Cortex of kidney (tissue), 1 donor: ENCODE measurements at places on chromosomes 2 and 18.

DNA sequence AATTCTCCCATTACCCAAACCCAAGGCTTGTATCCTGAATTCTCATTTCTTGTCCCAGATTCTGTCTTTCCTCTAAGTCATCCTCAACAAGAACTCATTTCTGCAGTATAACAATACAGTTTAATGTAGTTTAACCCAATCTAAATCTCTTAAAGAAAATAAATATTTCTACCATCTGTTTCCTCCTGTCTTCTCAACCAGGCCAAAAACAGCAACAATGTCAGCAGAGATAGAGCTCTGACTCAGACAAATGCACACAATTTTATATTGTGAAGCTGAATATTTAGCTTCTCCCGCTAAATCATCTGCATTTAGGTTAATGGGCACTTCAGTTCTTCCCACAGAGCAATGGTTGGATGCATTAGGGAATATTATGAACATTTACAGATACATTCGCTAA lies 35.7 kb upstream of the KYNU start:
- DNase-seq = no peak

- no peak for DNase-seq
Observed at GRCh38 chr2:15766303-15766861, 174.0 kb upstream of the MYCN start.

- DNase-seq = no peak
Observed at GRCh38 chr2:234494361-234495250, 2.3 kb downstream of the ARL4C start.

GRCh38 chr2:82120115-82120514 lies 1815.6 kb upstream of the LRRTM1 start:
- no peak for DNase-seq

- no peak for DNase-seq
Observed at GRCh38 chr2:42135381-42136312, 33.5 kb upstream of the EML4 start.

DNA sequence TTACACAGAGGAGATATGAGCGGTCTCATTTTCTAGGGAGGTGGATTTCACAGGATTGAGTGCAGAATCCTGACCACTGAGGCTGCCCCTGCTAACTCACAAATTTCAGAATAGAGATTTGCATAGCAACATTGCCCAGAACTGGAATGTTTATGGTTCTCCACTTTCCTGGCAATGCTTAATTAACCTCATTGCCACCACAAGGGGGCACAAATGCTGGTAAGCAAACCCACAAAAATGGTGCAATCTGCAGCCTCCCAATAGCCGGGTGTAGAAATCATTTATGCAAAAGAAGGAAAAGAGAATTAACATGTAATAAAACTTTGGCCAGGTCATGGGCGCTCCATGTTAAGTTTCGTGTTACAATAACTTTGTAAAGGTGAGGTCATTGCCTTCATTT lies 112.4 kb downstream of the CYRIA start:
- no peak for DNase-seq

DNA sequence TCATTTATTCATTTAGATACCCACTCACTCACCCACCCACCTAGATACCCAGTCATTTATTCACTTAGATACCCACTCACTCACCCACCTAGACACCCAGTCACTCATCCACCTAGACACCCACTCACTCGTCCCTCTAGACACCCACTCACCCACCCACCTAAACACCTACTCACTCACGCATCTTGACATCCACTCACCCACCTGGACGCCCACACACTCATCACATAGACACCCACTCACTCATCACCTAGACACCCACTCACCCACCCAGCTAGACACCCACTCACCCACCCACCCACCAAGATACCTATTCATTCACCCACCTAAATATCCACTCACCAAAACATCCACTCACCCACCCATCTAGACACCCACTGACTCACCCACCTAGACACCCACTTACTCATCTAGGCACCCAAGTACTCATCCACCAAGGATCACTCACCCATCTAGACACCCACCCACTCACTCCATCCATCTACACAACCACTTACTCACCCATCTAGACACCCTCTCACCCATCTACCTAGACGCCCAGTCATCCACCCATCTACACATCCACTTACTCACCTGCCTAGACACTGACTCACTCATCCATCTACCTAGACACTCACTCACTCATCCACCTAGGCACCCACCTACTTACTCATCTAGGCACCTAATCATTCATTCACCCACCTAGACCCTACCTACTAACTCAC lies 723.7 kb upstream of the RAB6C start:
- DNase-seq = no peak

DNA sequence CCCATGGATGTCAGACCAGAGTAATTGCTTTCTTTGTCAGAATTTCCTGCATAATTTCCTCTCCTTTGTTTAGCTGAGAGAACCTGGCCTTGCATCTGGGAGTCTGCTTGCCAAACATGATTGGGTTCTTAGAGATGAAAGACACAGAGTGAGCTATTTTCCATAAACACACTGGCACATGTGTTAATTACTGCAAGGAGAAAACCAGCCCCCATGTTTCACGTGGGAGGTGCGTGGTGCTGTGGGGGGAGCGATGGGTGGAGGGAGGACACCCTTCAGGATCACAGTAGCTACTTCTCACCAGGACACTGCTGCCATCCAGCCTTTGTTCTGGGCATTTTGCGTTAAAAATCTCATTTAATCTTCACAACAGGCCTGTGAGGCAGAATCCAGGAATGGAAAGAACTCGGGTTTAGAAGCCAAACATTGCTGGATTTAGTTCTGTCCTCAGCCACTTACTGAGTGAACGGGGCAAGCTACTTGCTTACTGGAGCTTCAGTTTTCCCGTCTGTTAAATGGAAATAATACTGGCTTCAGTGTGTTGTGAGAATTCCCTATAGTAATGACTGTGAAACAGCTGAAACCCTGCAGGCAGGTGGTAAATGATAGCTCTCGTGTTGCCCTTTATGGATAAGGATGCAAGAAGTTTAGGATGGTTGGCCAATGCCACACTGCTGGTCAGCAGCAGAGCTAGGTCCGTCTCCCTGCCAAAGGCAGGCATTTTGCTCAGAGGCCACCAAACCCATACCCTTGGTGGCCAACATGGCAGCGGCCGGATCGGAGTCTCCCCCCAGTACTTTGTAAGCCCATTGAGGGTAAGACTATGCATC lies 100.1 kb upstream of the ASAP2 start:
- DNase-seq = no peak

DNA sequence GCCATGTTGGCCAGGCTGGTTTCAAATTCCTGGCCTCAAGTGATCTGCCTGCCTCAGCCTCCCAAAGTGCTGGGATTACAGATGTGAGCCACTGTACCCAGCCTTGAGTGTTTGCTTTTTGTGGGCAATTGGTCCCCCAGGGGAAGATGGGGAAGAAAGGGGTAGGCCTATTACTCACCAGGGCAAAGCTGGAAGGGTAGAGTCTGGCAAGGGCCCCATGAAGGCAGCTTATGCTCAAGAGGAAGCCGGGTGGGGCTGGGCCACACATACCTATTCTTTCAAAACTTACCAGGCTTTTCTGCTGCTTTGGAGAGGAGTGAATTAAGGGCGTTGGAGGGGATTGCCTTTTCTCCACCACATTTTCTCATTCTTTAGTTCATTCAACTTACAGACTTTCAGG lies 24.5 kb upstream of the CD28 start:
- DNase-seq = no peak

DNA sequence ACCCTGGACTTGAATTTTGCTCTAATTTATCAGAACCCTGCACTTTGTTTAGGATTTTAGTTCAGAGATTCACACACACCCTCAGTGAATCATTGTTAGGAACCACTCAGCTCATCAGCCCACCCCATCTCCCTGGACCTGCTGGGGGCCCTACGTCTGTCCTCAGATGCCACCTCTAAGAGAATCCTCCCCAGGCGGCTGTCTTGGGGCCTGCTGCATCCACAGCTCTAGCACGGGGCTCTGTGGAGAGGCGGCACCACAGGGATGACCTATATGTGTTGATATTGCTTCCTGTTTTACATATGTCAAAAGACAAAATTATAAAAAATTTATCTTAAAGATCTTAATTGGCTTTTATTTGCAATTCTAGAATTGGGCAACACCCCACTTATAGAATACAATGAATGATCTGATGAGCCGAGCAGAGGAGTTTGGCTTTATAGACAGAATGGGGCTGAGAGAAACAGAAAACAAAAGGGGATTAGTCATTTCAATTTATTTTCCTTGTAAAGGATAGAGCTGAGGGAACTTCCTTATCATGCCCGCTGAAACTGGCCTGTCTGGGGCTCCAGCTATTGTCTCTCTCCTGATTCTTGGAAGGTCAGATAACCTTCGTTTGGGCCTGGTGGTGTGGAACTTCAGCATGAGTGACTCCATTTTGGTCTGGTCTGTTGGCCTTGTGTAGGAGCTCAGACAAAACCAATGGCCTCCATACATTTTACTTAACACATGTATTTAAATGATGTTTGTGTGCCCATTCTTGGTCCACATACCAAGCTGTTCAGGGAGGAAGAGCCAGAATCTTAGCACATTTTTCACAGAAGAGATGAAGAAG lies 1.4 kb downstream of the MYO7B start:
- no peak for DNase-seq

- no peak for DNase-seq
Observed at GRCh38 chr2:184413221-184413620, 185.1 kb upstream of the ZNF804A start.

DNA sequence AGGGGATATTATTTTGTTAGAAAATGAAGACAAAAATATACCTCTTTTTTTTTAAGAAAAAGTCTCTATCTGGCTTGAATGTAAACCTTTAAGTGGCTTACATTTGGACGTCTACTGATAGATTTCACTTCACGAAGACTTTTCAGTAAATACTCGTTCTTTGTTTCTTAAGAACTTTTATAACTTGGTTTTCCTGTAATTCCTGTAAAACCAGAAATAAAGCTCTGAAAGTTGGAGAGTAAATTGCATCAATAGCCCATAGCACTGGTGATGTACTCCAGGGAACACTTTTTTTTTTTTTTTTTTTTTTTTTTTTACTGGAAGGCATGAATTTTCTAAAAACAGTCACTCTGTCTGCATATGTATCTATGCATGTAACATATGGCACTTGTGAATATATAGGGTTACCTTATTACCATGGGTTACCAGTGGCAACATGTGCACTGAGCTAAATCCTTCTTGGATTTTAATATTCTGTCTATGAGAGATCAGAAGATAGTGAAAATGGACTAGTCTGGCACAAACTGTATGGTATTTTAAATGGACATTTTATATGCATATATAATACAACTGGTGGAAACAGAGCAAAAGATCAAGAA lies 309.2 kb upstream of the TCF4 start:
- no peak for DNase-seq

DNA sequence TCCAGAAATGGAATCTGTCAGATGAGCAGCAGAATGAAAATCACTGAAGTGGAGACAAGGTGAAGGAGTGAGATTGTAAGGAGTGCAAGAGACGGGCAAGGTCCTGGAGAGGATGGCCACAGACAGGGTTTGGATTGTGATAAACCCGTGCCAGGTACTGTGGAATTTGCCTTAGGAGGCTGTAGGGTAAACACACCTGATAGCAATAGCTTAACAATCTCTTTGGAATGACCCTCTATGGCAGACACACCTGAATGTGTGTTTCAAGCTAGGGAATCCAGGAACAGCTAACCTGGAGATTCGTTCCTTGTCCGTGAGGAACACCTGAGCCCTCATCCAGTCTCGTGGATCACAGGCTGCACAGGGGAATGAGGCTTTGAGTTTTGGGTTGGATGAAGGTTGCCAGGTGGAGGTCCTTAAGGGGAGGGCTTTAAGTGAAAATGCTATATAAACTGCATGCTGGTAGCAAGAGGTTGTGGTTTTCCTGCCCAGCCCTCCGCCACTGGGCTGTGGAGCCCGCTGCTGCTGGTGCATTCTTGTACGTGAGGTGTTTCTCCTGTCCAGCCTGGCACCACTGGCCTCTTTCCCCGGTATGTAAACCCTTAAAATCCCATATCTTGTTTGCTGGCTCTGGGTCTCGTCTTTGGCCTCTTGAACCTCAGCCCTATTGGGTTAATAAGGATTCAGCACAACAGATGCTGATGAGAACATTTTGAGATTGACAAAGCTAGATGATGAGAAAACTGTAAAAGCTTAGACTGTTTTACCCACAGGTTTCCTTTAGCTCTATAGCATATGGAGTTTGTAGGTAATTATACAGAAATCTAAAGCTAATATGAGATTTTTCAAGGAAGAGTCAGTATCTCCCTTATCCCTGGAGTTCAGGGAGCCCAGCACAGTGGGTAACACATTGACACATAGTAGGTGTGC lies 117.9 kb downstream of the ARHGAP15 start:
- no peak for DNase-seq

DNA sequence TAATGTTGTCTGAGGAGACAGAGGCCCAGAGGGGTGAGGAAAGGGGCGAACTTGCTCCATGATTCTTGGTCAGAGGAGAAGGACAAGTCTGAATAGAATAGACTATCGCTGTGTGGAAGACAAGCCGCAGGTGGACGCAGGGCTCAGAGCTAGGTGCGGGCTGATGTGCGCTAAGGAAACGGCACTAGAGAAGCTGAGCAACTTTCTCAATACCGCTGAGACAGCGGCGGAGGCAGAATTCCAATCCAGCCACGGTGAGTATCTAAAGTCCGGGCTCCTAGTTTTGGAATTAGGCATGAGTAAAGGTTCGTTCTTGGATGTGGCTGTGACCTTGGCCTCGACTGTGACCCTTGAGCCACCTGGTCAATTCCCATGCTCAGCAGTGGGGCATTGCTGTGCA lies 47.8 kb downstream of the CAPN13 start:
- no peak for DNase-seq

- no peak for DNase-seq
Observed at GRCh38 chr18:8615397-8616027, 6.3 kb downstream of the RAB12 start.

DNA sequence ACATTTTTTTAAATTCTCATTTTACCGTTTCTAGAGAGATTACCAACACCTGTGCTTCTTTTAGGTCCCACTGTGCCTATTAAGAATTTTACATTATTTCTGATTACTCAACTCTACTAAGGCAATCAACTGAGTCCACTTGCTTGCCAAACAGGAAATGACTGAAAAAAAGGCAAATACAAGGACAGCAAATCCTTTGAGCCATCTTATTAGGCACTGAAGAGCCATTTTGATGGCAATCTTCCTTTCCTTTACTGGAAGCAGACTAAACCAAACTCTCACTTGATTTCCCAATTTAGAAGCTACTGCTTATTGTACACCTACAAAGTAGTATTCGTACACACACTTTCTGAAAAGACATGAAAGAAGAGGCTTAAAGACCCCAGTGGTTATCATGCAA lies 121.4 kb upstream of the COL3A1 start:
- DNase-seq = no peak

DNA sequence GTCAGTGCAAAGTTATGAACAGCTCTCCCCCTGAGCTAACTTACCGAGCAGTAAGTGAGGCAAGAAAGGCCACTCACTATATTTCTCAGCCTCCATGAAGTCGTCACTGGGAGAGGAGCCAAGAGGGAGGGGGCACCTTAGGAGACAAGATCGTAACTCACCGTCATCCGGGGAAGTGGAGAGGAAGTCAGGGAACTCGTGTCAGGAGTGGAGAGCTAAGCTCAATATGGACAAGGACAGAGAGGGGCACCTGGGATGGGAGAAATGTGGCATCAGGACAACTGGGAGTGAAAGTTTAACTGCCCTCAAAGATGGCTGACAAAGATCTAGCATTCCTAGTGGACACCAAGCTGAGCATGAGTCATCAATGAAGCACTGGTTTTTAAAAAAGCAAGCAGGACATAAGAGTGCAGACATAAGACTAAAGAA lies 37.1 kb downstream of the BCL11A start:
- no peak for DNase-seq
